ENCODE measurements at places on chromosomes 13 and 19.

- DNase-seq: no peak
Measured at GRCh38 chr19:38715555-38715954, 28.7 kb downstream of the CAPN12 start.

- DNase-seq: no peak
Measured at GRCh38 chr19:34172661-34173192, 423 bp downstream of the LSM14A start.

DNA sequence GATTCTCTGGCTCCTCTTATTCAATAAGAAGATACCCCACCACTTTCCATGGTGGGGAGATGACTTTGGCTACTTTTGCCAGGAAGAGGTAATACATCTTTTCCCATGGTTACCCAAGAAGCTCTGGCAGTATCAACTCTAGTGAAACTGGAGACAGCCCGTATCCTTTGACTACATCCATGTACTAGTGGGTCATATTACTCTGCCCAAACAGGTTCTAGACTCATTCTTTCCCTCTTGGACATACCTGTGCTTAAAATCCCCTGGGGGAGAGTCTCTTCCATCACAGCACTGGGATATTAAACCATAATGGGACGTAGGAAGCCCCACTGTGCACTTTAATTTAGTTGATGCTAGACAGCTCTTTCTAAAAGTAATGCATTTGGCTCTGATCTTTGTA is 144.7 kb upstream of the KLF12 start:
- DNase-seq: no peak

- DNase-seq: no peak
Measured at GRCh38 chr13:110338441-110339101, 31.5 kb downstream of the COL4A2 start.

GRCh38 chr13:97810152-97810551 is 143.3 kb upstream of the IPO5 start:
- DNase-seq: peak; percentile 35

DNA sequence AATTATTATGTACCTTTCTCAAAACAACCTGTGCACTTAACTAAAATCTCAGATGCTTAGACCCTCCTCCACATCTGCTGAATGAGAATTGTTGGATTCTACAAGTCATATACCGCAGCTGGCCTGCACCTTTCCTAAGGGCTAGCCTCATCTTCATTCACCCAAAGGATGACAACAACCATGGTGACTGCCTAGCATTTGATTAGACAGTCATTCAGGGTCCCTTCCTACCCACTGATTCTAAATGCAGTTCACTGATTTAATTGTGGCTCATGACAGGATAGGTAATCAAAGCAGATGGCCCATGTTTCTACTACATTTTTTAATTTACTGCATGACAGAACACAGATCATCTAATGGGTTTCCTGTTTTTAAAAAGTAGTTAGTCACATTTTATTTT is 551.9 kb upstream of the SLC10A2 start:
- no peak for DNase-seq

GRCh38 chr13:80303225-80303811 is 37.6 kb downstream of the SPRY2 start:
- DNase-seq: no peak

- no peak for DNase-seq
Measured at GRCh38 chr13:66265371-66265770, 964.8 kb downstream of the PCDH9 start.
